ENCODE measurements at places on chromosomes 5 and 9.

GRCh38 chr5:573206-573605 is 38.9 kb upstream of the CEP72 start:
- no peak for DNase-seq

GRCh38 chr9:16303506-16303905 is 567.0 kb downstream of the BNC2 start:
- DNase-seq: no peak

- no peak for DNase-seq
Observed at GRCh38 chr5:113427871-113428574, 6.8 kb downstream of the TSSK1B start.

DNA sequence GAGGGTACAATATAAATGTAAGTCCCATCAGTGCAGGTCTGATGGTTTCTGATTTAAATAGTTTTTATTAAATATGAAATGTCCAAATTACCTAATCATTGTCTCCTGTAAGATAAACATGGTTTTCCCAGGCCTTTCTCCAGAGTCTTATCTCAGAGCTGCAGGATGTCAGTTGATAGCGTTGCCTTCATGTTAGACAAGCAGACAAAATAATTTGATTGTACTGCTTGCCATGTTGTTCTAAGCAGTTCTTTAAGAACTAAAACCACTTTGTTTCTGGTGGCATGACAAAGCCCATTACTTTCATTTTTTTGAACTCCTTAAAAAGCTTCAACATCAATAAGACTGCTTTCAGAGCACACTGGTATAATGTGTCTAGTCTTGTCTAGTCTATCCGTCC is 1073.5 kb downstream of the MAT2B start:
- no peak for DNase-seq

DNA sequence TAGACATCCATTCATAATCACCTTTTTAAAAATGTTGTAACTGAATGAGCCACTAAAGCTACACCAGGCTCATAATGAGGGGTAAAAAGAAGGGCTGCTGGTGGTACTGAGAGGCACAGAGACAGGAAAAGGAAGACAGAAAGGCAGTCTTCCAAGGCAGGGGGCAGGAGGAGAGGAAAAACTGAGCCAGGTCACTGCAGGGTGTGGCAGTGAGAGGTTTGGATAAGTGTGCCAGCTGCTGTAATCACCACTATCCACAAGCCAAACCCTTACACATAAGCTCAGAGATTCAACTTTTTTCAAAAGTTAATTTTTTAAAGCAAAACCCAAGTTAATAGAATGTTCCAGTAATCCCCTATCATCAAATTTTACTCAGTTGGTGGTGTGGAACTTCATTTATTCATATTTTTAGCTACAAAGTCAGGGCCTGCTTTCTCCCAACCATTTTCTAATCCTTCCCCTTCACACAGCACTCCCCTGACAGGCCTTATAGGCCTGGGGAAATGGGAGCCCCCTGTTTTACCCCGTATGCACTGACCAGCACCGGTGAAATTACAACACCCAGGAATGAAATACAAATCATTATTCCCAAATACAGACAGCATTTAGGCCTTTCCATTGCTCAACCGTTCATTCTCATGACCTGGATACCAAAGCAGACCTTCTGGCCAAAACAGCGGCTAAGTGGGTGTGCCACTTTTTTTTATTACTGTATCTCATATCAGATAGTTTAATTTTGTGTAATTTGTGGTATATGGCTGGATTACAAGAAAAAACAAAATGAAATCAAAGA is 76.3 kb downstream of the EFNA5 start:
- no peak for DNase-seq

DNA sequence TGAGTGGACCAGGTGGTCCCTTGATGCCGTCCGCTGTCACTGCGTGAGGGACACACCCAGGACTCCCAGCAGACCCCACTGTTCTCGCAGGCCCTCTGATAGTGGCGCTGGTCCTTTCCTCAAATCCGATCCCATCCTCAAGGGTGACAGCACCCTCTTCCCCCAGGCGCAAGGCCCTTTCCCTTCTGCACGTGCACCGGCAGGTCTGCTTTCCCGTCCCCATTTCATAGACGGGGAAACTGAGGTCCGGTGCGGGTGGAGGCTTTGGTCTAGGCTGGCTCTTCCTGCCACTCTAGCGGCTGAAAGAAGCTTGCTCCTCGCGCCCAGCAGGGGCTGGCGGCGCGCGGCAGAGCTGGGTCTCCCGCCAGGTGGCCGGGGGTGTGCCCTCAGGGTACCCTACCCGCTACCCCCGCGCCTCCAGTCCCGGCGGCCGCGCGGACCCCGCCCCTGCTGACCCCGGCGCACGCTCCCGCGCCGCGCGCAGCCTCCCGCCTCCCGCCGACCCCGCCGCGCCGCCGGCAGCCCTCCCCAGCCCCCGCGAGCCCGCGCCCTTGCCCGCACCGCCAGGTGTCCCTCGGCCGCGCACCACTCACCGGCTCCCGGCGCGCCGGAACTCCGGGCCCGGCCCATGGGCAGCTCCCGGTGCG is 453 bp downstream of the RASGEF1C start:
- no peak for DNase-seq

DNA sequence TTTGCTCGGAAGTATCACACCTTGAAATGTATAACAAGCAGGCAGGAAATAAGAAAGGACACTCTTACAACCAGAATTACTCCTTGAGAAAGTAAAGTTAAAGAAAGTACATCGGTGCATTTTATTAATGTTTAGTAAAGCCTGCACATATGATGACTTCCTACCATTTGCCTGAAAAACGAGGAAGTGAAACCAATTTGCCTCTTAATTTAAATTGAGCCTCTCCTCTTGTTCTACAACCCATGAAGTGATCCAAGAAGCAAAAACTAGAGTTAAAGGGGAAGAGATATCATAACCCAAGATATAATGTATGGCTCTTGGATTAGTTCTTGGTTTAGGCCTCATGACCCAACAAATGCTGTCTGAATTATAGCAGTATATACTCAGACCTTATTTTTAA is 95.6 kb downstream of the GNAQ start:
- no peak for DNase-seq

- DNase-seq: peak; percentile 48
Observed at GRCh38 chr5:135493406-135494180, 41.4 kb upstream of the TIFAB start.

DNA sequence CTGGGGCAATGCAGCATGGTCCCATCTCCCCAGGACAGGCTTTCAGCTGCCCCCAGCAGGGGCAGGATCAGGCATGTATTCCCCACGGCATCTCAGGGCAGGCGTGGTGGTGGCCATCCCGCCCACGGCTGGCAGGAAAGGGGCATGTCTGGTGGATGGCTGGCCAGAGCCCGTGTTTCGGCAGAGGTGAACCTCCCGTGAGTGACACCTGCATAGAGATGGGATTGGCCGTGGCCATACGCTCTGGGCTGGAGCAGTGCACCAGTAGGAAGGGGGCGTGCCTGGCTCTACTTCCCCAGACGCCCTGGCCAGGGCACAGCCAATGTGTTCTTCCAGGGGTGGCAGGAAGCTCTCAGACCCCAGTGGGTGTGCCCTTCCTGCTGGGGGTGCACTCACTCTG is 139.1 kb downstream of the ZNF354C start:
- no peak for DNase-seq

GRCh38 chr5:107293541-107294210 is 377.1 kb downstream of the EFNA5 start:
- no peak for DNase-seq

GRCh38 chr9:113343732-113344231 is 3.7 kb upstream of the WDR31 start:
- peak; percentile 95 for DNase-seq

GRCh38 chr9:128892221-128892921 is 10.4 kb downstream of the LRRC8A start:
- DNase-seq: no peak

DNA sequence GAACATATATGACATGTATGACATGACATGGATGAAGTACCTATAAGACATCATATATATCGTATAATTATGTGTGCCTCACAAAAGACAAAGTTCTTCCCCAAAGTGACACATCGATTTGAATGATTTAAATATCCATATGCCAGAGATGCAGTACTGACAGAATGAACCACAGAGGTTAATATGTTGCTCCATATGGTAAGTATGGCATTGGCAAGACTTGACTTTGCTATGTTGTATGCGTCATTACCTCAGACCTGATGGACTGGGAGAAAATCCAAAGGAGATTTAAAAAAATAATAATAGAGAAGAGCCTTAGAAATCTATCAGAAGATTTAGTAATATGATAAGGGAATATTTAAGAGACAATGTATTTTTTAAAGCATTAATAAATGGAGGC is 263.2 kb downstream of the PJA2 start:
- no peak for DNase-seq

DNA sequence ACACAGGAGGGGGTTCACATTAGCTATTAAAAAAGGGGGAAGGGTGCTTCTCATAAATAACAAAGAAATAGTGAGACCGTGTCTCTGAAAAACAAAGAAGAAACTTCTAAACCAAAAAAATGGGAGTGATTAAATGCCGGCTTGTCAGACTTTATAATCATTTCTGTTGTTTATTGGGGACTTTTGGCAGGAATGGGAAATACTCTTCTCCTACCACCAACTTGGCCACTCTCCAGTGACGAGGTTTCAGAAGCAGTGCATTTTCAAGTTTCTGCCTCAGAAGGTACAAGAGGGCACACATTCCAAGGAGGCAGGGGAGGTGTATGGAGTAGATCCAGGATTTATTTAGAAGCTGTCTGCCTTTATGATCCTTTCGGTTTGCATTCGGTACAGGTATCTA is 46.2 kb downstream of the LIX1 start:
- DNase-seq: peak; percentile 15

DNA sequence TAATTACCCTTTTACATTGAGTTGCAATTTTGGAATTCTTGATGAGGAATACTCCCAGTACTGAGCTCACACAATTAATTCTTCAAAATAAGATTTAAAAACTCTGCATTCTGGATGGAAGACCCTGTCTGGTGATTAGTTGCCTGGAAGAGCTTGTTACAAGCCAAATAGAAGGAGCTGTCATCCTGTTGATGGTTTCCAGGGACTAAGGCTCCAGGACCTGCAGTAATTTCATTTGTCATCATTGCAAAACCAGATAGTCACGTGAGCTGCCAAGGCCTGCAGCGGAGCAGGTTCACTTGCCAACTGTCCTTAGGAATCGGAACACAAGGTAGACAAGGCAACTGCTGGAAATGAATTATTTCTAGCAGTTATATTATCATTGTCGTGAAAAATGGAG is 597.7 kb downstream of the CCDC171 start:
- no peak for DNase-seq

Measured in DMS79 treated with DMSO at 0.1 percent for 48 hours (cell line).